ENCODE measurements at places on chromosomes 4 and X.
A peak's percentile ranks its signal among the peaks of the same experiment; 100 is the strongest.

- no peak for DNase-seq
Measured at GRCh38 chr4:62871078-62871477, 1538.2 kb downstream of the TECRL start.

GRCh38 chr4:120418146-120418545, 351.5 kb upstream of the MAD2L1 start:
- no peak for DNase-seq

GRCh38 chr4:145388043-145388442, 93.6 kb upstream of the SMAD1 start:
- no peak for DNase-seq

DNA sequence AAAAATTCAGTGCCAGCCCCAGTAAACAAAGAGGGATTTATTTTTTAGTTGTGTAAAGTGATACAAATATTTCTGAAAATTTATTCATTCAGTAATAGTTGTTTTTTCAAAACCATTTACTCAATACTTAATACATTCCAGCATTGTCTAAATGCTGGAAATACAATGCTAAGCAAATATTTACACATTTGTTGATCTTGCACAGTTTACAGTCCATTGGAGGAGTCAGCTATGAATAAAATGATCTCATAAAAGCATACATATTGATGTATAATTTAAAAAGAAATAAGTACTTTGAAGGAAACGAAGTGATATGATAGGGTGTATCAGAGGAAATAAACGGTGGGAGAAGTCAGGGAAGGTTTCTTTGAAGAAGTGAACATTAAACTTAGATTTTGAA, 1942.1 kb upstream of the ADGRL3 start:
- no peak for DNase-seq

GRCh38 chr4:2944586-2945526, 18.4 kb downstream of the NOP14 start:
- DNase-seq, result no peak

DNA sequence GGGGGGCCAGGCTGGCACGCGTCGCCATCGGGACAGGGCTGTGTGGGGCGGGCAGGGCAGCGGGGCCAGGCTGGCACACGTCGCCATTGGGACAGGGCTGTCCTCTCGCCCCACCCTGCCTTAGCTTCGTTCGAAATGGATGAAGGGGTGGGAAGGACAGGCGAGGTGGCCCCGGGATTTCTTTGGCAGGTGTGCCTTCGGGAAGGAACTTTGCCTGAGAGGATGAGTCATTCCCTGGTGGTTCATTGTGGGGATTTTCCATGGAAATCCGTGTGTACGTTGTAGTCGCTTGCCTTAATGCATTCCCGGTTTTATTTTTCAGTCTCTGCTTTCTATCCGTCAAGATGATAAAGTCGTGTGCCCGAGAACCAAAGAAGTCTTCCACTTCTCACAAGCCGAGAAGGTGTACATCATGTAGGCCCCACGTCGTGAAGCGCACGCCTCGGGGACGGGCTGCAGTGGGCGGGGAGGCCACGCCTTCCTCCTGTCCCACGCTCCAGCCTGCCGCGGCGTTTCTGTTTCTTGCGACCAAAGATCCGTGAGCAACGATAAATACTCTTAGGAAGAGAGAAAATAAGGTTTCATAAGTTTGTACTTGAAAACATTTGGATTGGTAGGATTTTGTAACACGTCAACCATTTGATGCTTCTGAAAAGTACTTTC, 8.1 kb upstream of the UVSSA start:
- no peak for DNase-seq

GRCh38 chrX:136847874-136848273, 32.7 kb downstream of the RBMX start:
- DNase-seq, result no peak

GRCh38 chr4:77599378-77599777, 6.2 kb upstream of the CXCL13 start:
- peak; percentile 17 for DNase-seq

DNA sequence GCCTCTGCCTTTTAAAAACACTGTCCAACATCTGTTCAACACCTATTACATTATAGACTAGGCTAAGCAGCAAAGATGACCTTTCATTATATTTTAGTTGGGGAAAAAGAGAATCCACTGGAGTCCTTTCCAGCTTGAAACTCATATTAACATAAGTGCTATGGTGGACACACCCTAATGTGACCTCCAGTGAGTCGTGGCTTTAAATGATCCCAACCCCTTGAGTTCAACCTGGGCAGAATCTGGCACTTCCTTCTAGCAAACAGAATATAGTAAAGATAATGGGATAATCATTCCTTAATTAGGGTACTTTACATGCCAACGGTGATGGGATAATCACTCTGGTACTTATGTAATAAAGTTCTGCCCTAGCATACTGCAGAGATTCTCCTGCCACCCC, 162.6 kb downstream of the MAB21L2 start:
- no peak for DNase-seq
